ENCODE measurements at places on chromosomes 2 and 18.

DNA sequence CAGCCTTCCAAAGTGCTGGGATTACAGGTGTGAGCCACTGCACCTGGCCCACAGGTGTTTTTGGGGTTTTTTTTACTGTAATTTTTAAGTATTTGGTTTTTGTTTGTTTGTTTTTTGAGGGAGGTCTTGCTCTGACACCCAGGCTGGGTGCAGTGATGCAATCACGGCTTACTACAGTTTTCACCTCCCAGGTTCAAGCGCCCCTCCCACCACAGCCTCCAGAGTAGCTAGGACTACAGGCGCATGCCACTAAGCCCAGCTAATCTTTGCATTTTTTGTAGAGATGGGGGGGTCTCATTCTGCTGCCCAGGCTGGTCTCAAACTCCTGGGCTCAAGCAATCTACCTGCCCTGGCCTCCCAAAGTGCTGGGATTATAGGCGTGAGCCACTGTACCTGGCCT is 7.3 kb upstream of the SLC11A1 start:
- DNase-seq = no peak

- no peak for DNase-seq
Measured at GRCh38 chr18:28736223-28736622, 559.3 kb upstream of the CDH2 start.

DNA sequence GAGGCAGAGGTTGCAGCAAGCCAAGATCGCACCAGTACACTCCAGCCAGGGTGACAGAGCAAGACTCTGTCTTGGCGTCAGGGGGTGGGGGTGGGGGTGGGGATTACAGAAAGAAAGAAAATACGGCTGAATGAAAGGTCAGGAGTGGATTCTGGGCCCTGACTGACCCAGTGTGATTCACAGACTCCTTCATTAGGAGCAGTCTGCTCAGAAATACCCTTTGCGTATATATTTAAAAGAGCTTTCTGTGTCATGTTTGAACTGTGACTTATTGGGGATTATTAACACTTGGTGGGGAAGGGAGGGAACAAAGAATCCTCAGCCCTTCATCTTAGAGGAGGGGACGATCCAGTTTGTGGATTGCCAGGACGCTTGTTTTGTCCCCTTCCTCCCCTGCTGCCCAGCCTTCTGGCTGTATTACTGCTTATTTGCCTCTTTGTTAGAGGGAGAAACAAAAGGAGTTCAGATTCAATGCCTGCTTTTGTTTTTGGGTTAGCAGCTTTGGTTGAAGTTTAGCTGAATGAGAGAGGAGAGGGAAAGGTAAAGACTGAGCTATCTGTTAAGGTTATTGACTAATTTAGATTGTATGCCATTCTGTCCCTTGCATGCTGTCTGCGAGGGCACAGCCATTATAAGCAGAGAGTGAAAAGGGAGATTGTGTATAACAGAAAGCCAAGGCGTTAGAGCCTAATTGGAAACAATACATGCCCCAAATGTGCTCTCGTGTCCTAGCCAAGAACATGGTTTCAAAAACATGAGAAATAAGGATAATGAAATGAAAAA is 118.3 kb downstream of the FMNL2 start:
- peak; percentile 71 for DNase-seq

DNA sequence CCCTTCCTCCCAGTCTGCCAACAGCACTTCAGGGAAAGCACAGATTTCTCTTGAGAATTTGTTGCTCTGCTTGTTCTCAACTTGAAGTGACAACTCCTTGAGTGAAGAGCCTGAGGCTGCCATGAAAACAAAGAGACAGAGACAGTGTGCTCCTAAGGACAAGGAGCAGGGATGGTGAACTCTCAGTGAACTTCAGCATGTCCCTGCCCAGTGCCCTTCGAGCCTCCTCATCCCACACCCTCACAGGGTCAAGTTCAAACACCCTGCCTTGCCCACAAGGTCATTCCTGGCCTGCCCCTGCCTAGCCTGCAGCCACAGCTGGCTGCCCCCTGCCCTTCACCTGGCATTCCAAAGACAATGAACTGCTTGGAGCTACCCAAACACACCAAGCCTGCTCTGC is 343.5 kb upstream of the KLHL29 start:
- DNase-seq = no peak

DNA sequence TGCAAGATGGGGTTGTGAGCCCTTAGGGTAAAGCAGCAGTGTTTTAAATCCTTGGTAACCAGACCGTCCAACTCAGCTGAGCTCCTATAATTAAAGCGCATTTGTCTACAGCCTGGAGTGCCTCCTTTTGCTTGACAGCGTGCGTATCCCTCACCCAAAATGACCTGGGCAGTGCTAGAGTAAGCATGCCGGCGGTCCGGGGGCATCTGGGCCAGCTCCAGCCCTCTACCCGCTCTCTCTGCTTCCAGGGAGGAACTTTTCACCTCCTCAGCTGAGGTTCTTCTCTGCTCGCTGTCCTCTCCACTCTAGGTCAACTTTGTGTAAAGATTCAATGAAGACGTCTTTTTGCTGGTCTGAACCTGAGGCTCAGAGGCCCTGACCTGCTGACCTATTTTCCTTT is 102.4 kb upstream of the TPO start:
- DNase-seq = no peak

GRCh38 chr2:161136696-161137324 is 23.4 kb upstream of the TANK start:
- DNase-seq = no peak

DNA sequence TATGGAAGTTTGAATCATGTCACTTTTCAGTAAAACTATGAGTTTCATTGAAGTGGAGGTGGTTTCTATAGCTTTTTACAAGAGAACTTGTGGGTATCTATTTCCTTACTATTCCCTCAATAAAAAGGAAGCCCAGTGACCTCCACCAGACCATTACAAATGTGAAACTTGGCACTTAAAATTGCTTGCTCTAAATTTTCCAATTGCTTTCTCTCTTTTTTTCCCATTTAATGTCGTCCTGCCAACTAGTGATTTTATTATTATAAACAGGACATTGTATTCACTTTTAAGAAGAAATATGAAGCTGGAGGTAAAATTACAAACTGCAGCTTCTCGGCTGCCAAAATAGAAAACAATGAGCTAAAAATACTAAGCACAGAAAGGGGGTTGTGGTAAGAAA is 208.2 kb upstream of the ALPP start:
- no peak for DNase-seq

GRCh38 chr18:31197676-31198075 is 35.0 kb upstream of the DSC1 start:
- DNase-seq = no peak

DNA sequence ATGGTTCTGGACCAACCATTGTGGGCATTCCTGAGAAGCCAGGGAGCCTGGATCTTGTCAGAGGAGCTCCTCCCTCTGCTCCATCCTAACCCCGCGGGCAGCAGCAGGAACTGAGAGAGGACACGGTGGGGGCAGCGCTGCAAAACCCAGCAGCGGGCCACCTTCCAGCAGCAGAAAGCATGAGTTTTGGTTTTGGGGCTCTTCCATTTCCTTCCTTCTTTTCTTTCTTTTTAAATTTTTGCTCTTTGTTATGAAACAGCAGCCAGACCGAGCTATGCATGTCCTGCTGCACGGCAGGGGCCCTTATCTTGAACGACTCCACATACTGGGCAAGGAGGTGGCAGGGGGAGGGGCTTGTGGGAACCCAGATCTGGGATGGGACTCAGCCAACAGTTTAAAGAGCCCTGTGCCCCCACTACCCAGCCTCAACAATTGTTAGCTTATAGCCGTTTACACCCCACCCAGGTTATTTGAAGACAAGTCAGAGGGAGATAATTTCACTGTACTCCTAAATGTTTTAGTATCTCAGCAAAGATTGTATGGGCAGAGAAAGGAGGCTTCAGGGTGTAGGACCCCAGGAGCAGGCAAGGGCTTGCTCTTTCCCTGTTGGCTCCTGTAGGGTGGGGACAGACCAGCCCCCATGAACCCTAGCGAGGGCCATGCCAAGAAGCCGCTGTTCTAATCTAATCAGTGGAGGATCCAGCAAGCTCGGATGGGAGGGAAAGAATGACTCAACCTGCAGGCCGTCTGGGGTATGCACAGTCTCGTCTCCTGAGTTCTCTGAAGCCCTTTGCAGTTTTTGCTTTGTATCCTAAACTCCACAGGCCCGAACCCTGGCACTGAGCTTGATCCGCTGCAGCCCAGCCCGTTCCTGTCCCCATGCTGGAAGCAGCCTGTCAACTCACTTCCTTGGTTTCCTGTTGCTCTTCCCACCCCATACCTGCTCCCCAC is 75.3 kb downstream of the LRRFIP1 start:
- DNase-seq = no peak

- no peak for DNase-seq
Measured at GRCh38 chr2:107627164-107627563, 199.5 kb upstream of the RGPD4 start.

DNA sequence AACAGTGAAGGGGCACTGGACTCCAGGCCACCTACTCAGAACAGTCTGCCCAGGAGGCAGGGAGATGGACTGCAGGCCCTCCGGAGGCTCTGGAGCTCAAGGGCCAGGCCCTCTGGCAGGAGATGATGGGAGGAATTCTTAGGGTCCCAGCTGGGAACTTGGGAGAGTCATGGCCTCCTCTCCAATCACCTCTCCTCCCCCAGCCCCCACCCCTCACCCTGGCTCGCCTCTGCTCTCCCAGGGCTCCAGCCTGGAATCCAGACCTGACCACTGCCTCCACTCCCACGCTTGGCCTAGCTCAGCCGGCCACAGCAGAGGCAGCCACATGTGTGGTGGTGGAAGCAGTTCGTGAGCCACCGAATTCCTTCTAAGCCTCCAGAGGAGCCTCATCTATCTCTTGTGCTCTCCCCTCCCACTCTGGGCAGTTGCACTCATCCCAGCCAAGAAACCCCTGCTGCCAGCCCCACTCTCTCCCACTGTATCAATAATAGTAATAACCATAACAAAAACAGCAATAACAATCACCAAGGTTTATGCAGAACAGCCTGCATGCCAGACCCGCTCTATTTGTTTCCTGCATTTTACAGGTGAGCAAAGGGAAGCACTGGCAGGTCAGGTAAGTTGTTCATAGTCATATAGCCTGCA is 67.4 kb downstream of the TNS1 start:
- DNase-seq = no peak

- DNase-seq = no peak
Measured at GRCh38 chr2:215749092-215749957, 264.0 kb downstream of the MREG start.

GRCh38 chr2:115389024-115389423 is 946.6 kb downstream of the DPP10 start:
- no peak for DNase-seq

DNA sequence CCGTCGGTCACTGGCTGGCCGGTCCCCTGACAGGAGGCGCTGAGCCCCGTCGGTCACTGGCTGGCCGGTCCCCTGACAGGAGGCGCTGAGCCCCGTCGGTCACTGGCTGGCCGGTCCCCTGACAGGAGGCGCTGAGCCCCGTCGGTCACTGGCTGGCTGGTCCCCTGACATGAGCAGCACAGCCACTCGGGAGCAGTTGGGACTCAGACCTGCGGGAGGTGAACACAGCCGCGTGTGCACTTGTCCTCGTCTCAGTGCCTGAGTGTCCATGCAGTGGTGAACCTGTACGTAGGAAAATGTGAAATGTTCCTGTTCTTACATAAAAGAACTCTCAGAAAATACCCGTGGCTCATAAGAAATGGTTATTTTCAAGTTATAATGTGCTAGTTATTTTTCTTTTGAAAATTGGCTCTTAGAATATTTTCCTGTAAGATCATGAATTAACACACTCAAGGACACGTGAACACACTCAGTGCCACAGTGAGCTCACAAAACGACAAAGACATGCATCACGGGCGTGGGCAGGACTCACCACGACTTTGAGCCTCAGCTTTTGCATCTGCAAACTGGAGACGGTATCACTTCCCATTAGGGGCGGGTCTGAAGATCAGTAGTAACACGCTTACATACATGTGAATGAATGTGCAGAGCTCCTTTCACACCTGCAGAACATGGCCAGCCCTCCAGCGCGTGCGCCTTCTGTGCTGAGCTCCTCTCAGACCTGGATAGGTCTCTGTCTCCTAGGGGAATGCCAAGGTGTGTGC is 21.1 kb upstream of the NFATC1 start:
- DNase-seq = no peak

- no peak for DNase-seq
Measured at GRCh38 chr2:38427054-38427453, 50.0 kb upstream of the ATL2 start.

GRCh38 chr2:69693775-69694450 is 48.0 kb upstream of the ANXA4 start:
- DNase-seq = no peak

- no peak for DNase-seq
Measured at GRCh38 chr2:29017716-29018435, 36.8 kb downstream of the TOGARAM2 start.

- DNase-seq = no peak
Measured at GRCh38 chr2:175880-176820, 87.7 kb downstream of the SH3YL1 start.

DNA sequence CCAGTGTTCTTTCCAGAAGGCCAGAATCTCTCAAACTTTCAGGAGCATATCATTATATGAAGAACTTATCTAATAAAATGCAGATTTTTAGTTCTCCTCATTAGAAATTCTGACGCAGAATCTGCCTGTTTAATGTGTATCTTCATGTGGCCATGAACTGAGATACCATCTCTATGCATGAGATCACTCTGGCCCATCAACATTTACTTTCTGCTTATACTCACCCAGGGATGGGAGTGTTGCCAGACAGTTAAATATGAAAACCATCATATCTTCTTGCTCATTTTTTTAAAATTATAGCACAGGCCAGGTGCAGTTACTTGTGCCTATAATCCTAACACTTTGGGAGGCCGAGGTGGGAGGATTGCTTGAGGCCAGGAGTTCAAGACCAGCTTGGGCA is 60.4 kb downstream of the MAPK4 start:
- no peak for DNase-seq

GRCh38 chr2:11698009-11698922 is 28.3 kb upstream of the NTSR2 start:
- no peak for DNase-seq

DNA sequence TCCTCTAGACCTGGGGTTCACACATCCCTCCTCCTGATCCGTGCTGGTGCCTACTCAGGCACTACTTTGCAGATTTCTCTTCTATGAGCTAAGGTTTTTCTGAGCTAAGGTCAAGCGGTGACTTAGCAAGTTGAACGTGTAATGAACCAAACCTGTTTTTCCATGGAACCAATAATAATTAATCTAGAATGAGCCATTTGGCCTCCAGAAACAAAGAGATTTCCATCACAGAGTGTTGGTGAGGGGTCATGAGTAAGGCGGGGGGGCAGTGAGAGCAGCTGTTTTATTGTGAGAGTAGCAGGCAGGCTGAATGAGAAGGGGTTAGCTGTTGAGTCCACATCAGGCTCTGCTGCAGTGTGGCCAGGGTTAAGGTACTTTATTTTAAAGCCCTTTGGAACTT is 112.0 kb upstream of the FOSL2 start:
- DNase-seq = no peak

- no peak for DNase-seq
Measured at GRCh38 chr2:9260464-9260918, 53.9 kb downstream of the ASAP2 start.

- no peak for DNase-seq
Measured at GRCh38 chr2:157376041-157376440, 50.4 kb upstream of the ERMN start.

DNA sequence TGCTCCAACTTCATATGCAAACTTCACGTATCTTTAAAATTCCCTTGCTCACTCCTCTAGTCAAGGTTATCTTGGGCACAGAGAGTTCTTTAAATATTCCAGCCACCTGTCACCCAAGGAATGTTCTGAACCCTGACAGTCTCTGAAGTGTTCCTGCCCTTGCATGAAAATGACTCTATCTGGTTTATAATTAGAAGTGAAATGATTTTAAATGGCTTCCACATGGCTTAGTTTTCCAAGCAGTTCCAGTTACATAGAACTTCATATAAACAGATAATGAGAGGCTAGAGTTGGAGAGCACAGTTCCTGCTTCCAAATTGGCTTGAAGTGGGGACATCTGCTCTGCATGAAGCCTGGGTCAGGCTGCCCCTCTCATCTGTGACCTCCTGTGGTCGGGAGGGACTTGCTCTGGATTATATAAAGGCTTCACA is 81.9 kb downstream of the SLC4A3 start:
- no peak for DNase-seq

Data from hippocampal formation (tissue), 2 donors.